GM23248 (cell line): ENCODE measurements at places on chromosomes 2 and 18.

- no peaks in the 10 kb centered on the region for H3K4me1 ChIP-seq
- DNase-seq = peak; percentile 12
- H3K4me3 ChIP-seq = no peak overlapping the region
- H3K36me3 ChIP-seq = no peaks in the 10 kb centered on the region
- no peaks in the 10 kb centered on the region; the same call in 1 of the 2 replicates for H3K27me3 ChIP-seq
- no peak overlapping the region for H3K27ac ChIP-seq
Observed at GRCh38 chr2:202007015-202007982, 26.4 kb upstream of the FZD7 start.

DNA sequence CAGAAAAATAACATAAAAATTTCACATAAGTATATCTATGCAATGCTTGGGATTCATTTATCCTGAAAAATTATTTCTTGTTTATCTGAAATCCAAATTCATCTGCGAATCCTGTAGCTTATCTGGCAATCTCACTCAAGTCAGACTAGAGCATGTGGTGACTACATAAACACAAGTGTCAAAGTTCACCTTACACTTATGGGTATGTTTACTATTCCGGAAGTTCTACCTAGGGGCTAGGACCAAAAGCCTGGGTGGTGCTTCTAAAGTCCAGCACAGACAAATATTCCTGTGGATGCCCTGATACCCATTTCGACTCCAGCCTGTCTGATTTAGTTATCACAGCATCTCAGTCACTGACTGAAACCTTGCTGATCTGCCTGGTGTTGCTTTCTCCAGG is 364.0 kb downstream of the METTL4 start:
- no peak overlapping the region for H3K27ac ChIP-seq
- no peaks in the 10 kb centered on the region for H3K4me1 ChIP-seq

GRCh38 chr2:200450288-200450687 is 59.6 kb downstream of the KCTD18 start:
- peaks cover 3% of the 10 kb centered on the region for H3K36me3 ChIP-seq
- H3K4me1 ChIP-seq = peaks cover 9% of the 10 kb centered on the region

- no peaks in the 10 kb centered on the region for H3K27me3 ChIP-seq
- peak overlapping the region; percentile 25; the same call in 1 of the 2 replicates for H3K4me3 ChIP-seq
- H3K4me1 ChIP-seq = peaks cover 13% of the 10 kb centered on the region
- H3K36me3 ChIP-seq = no peaks in the 10 kb centered on the region
- no peak overlapping the region for H3K27ac ChIP-seq
Observed at GRCh38 chr18:60358516-60358915, 14.1 kb downstream of the MC4R start.

DNA sequence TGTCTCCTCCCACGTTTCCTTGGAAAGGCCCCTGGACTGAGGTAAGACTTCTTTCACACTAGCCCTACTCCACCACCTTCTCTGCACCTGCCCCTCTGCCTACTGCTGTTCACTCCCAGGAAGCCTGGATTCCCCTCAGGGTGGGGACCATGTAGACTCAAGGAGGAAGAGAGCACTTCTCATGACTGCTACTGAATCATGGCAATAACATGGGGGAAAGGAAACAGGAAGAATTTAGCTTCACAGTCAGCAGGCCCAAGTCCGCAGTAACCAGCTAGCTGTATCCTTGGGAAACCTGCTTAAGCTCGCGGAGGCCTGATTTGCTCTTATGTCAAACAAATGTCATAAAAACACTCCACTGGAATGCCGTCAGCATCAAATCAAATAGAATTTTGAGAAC is 126.2 kb upstream of the CAPN13 start:
- H3K4me1 ChIP-seq = no peaks in the 10 kb centered on the region
- no peak overlapping the region for H3K27ac ChIP-seq
- H3K4me3 ChIP-seq = no peak overlapping the region

DNA sequence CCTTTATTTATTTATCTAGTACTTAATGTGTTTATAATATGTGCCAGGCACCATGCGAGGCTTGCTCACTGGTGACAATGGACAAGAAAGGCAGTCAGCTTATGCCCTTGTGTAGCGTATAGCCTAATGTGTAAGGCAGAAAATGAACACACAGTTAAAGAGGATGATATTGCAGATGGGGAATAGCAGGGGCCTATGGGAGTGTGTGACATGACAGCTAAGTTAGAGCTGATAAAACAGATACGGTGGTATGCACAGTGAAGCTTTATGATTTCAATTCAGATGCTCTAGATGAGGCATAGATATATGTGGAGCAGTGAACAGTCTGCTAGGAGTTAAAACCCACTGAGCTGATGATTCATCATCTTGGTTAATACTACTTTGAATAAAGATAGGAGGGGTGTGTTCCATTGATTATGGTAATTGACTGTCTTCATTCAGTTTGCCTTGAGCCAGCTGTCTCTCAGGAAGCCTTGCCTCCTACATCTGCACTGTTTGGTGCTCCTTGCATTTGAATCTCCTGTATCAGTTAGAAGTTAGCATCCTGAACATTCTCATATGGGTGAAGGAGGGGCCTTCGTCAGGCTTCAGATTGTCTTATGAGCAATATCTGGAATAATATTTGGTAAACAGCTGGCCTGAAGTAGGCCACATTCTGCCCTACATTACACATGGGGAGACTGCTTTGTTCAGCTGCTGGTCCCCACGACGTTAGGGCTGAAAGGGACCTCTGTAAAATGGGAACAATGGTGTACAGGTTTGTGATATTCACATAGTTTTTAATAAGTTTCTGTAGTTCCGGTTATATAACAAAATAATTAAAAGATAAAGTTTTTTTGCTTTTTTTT is 13.2 kb downstream of the MAP4K4 start:
- no peaks in the 10 kb centered on the region for H3K27me3 ChIP-seq
- peaks cover 13% of the 10 kb centered on the region; the same call in 1 of the 2 replicates for H3K36me3 ChIP-seq
- H3K4me1 ChIP-seq = peaks cover 44% of the 10 kb centered on the region
- peak; percentile 61 for DNase-seq

DNA sequence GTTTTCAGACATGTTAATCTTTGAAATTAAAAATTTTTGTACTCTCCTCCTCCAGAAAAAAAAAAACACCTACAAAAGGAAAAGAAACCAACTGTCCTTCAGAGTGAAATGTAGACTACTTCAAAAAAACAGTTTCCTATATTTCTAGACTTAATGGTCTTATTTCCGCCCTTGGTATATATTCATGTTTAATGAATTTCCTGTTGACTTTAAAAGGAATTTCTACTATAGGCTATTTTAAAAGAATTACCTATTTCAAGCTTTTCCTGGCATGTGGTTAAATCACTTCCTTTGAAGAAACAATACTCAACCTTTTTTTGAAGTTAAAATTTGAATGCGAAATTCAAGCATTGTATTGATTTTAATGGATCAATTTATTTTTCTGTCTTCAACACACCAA is 29.2 kb downstream of the GULP1 start:
- DNase-seq = no peak
- no peak overlapping the region for H3K27ac ChIP-seq
- H3K27me3 ChIP-seq = no peaks in the 10 kb centered on the region
- no peaks in the 10 kb centered on the region for H3K36me3 ChIP-seq
- no peak overlapping the region for H3K4me3 ChIP-seq
- peaks cover 20% of the 10 kb centered on the region for H3K4me1 ChIP-seq

GRCh38 chr2:119082821-119083400 is 75.6 kb downstream of the C1QL2 start:
- peaks cover 8% of the 10 kb centered on the region; the same call in 1 of the 2 replicates for H3K27me3 ChIP-seq
- H3K4me3 ChIP-seq = no peak overlapping the region

DNA sequence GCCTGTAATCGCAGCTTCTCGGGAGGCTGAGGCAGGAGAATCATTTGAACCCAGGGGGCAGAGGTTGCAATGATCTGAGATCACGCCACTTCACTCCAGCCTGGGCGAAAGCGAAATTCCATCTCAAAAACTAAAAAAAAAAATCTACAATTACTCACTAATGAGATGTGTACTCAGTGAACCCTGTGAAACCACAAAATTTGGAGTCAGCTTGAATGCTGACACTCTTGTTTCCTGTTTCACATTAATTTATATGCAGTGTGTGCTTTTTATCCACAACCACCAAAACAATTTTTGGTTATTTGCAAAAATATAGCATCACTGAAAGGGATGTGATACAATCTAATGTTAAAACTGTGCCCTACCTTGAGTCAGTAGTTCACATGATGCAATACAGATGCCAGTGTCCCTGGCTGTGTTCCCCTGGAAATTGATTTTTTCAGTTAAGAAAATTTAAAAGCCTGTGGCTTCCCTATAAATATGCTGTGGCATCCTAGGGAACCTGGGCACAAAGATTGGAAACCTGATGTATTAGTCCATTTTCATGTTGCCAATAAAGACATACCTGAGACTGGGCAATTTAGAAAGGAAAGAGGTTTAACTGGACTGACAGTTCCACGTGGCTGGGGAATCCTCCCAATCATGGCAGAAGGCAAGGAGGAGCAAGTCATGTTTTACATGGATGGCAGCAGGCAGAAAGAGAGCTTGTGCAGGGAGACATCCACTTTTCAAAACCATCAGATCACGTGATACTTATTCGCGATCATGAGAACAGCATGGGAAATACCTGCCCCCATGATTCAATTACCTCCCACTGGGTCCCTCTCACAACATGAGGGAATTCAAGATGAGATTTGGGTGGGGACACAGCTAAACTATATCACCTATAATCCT is 337.5 kb upstream of the NT5C1B start:
- H3K27ac ChIP-seq = no peak overlapping the region
- peak; percentile 17 for DNase-seq
- peaks cover 44% of the 10 kb centered on the region for H3K4me1 ChIP-seq
- no peaks in the 10 kb centered on the region for H3K36me3 ChIP-seq

- H3K27ac ChIP-seq = no peak overlapping the region
- H3K27me3 ChIP-seq = no peaks in the 10 kb centered on the region
- peaks cover 19% of the 10 kb centered on the region for H3K4me1 ChIP-seq
Observed at GRCh38 chr2:39568561-39569006, 97.1 kb upstream of the TMEM178A start.

DNA sequence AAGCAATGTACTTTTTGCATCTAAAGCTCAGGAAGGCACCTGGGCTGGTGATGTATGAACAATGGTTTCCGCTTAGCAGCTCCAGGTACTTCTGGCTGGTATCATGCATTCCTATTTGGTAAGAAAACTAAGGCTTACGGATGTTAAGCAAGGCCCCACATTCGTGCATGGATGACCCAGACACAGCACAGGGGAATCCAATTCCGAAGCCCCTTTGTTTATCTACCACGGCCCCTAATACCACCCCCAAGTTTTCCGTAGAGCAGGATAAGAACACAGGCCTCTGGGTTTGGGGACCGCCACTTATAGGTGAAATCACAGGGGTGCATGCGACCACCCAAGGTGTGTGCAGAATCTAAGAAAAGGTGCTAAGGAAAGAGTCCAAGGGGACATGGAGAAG is 192.1 kb upstream of the ID2 start:
- H3K4me1 ChIP-seq = no peaks in the 10 kb centered on the region
- H3K36me3 ChIP-seq = no peaks in the 10 kb centered on the region
- no peak overlapping the region for H3K4me3 ChIP-seq
- no peak for DNase-seq
- H3K27me3 ChIP-seq = no peaks in the 10 kb centered on the region
- no peak overlapping the region for H3K27ac ChIP-seq

- peaks cover 45% of the 10 kb centered on the region for H3K27me3 ChIP-seq
- H3K36me3 ChIP-seq = no peaks in the 10 kb centered on the region
- H3K27ac ChIP-seq = no peak overlapping the region
Observed at GRCh38 chr2:102424754-102425153, 1.8 kb downstream of the IL18RAP start.

- DNase-seq = peak; percentile 65
- H3K4me1 ChIP-seq = no peaks in the 10 kb centered on the region
- no peak overlapping the region for H3K27ac ChIP-seq
Observed at GRCh38 chr2:232327105-232328031, 51.2 kb upstream of the ALPP start.

- H3K27me3 ChIP-seq = peaks cover 40% of the 10 kb centered on the region
- no peaks in the 10 kb centered on the region for H3K4me1 ChIP-seq
- H3K4me3 ChIP-seq = no peak overlapping the region
- no peaks in the 10 kb centered on the region for H3K36me3 ChIP-seq
- H3K27ac ChIP-seq = no peak overlapping the region
- no peak for DNase-seq
Observed at GRCh38 chr18:27787547-27787946, 389.4 kb downstream of the CDH2 start.

- H3K4me1 ChIP-seq = peaks cover 13% of the 10 kb centered on the region
- H3K36me3 ChIP-seq = no peaks in the 10 kb centered on the region
- no peak overlapping the region for H3K4me3 ChIP-seq
Observed at GRCh38 chr2:173982182-173982714, 17.1 kb upstream of the SP3 start.

GRCh38 chr18:39872651-39873050 is 2082.4 kb upstream of the PIK3C3 start:
- no peaks in the 10 kb centered on the region for H3K27me3 ChIP-seq
- H3K4me1 ChIP-seq = no peaks in the 10 kb centered on the region
- H3K27ac ChIP-seq = no peak overlapping the region
- no peak for DNase-seq
- H3K36me3 ChIP-seq = no peaks in the 10 kb centered on the region
- H3K4me3 ChIP-seq = no peak overlapping the region

DNA sequence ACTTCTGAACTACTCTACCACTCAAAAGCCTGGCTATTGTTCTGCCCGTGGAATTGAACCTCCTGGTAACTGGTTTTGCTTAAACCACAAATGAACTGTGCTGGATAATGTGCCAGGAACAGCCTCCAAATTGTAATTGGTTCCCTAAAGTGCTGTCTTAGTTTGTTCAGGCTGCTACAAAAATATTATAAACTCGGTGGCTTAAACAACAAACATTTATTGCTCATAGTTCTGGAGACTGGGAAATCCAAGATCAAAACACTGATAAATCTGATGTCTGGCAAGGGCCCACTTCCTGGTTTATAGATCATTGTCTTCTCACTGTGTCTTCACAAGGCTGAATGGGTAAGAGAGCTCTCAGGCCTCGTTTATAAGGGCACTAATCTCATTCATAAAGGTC is 149.2 kb upstream of the NCKAP5 start:
- no peak overlapping the region for H3K27ac ChIP-seq
- H3K4me1 ChIP-seq = peaks cover 35% of the 10 kb centered on the region
- no peaks in the 10 kb centered on the region for H3K36me3 ChIP-seq
- no peaks in the 10 kb centered on the region for H3K27me3 ChIP-seq

GRCh38 chr2:23524261-23524706 is 139.3 kb downstream of the KLHL29 start:
- peak overlapping the region; percentile 34 for H3K4me3 ChIP-seq
- peak; percentile 94 for DNase-seq
- H3K36me3 ChIP-seq = no peaks in the 10 kb centered on the region
- H3K4me1 ChIP-seq = peaks cover 21% of the 10 kb centered on the region
- H3K27ac ChIP-seq = peak overlapping the region; percentile 88

DNA sequence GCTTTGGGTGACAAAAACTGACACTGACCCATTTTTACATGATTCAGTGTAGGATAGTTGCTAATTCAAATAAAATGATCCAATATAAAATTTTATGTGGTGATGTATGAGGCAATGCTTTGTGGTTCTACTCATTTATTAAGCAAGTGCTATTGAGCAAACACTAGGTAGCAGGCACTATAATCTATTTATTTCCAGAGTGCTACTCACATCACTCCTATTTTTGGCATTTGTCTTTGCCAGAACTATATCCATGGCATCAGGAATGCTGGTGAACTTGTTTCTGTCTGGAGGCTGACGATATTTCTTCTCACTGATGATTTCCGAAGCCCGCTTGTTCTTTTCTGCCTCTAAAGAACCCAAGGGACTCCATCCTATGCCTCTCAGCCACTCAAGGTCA is 84.3 kb downstream of the NEB start:
- H3K36me3 ChIP-seq = no peaks in the 10 kb centered on the region
- no peak overlapping the region for H3K27ac ChIP-seq
- H3K4me1 ChIP-seq = no peaks in the 10 kb centered on the region
- no peak overlapping the region for H3K4me3 ChIP-seq
- no peak for DNase-seq
